ENCODE measurements at places on chromosomes 1 and 21. TPM values are rescaled to one million over a fixed set of nuclear protein-coding genes. Genes with fewer than 3 reads are reported as not detected.

Gene OR2L13
- total RNA-seq: not detected

Gene ISG20L2
- 12.0 TPM for total RNA-seq

Gene NBPF10
- 0.72 TPM for total RNA-seq

Gene S100B
- total RNA-seq: 3.5 TPM

Gene HSD3B2
- total RNA-seq: not detected

Data from left ventricle myocardium superior (tissue), 1 donor.